ENCODE measurements at places on chromosomes 16 and 17.

DNA sequence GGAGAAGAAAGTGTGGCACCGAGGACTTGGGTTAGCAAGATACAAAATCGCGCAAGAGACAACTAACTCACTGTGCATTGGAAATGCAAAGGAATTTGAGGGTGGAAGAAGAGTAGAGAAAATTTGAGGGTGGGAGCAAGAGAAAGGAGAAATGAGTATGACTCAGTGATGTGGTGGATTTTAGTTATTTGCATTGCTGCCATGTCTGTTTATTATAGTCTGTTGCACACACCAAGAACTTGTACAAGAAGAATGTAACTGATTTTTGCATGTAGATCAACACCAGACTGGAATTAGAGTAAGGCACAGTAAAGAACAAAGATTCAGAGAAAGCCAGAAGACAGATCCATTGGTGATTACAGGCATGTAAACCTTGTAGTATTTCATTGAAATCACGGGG, 71.6 kb upstream of the SMIM36 start:
- DNase-seq, result no peak

DNA sequence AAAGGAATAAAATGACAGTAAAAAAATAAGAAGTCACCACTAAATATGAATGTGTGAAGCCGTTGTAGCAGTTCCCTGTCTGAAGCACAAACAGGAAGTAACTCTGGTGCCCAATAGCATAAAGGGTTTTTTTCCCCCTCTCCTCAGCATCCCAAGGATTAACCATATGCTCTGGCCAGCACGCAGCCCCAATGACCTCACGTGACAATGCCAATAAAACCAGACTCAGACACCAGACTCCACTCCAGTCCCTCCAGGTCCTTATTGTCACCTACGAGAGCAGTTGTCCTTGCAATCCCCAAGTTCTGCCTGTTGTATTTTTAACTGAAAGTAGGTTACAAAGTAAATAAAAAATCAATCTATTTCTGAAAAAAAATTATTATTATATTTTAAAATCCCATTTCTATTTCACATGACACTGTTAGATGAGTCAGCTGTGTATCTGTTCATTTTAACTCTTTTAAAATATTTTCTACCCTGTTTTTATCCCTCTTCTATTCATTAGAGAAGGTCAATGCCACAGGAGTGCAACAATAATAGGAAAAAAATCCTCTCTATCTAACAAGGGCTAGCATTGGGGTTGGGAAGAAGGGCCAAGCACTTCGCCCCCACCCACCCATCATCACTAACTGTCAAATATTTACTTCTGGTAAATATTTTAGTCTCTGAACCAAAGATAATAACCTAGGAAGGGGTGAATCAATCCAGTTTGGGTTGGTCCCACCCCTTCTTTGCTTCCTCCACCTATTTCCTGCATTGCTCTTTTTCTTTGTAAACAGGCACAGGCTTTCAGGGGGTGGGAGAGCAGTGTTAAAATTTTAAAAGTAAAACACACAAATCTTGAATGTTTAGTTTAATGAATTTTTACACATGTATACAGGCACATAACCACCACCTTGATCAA, 6.6 kb downstream of the PRAC1 start:
- no peak for DNase-seq

DNA sequence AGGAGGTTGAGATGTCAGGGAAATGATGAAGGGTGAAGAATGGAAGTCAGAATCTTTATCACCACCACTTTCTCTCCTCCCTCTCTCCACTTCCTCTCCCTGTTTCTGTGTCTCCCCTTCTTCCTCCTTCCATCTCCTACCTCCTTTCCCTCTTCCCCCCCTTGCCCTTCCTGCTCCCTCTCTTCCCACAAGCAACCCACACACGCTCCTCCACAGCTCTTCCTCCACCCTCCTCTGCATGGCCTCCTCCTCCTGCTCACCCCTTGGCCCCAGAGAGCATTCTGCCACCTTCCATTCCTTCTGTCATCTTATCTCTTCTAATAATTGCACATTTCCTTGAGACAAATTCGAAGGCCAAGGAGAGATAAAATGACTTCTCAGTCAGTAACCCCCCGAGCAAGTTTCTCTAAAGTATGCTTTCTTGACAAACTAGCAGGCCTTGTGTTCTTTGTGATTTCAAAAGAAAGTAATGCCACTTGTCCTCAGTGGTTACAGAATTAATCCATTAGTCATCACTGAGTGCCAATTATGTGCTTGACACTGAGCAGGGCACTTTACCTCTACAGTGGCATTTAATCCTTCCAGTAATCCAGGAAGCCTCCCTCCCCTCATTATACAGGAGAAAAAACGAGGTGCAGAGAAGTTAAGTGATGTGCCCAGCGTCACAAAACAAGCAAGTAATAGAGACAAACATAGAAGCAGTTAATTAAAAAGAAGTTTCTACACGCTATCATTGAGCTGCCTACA, 72.3 kb upstream of the CCL1 start:
- no peak for DNase-seq

DNA sequence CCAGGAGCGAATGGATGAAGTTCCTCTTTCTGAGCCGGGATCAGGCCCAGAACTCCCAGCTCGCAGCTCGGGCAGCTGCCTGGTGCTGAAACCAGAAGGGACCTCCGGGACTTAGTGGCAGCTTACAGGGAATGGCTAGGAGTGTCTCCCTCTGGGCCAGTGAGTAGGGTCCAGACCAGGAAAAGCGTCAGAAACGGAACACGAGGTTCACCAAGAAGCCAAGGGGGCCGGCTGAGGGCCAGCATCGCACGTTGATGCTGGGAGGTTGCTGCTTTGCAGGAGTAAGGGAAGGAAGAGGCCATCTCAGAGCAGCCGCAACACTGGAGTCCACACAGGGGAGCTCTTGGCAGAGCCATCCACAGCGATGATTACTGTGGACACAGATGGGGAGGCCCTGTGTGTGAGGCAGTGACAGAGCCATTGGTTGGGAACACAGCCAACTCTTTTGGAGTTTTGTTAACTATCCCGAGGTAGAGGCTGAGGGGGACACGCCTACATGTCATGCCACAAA, 74.0 kb upstream of the CREBBP start:
- no peak for DNase-seq

DNA sequence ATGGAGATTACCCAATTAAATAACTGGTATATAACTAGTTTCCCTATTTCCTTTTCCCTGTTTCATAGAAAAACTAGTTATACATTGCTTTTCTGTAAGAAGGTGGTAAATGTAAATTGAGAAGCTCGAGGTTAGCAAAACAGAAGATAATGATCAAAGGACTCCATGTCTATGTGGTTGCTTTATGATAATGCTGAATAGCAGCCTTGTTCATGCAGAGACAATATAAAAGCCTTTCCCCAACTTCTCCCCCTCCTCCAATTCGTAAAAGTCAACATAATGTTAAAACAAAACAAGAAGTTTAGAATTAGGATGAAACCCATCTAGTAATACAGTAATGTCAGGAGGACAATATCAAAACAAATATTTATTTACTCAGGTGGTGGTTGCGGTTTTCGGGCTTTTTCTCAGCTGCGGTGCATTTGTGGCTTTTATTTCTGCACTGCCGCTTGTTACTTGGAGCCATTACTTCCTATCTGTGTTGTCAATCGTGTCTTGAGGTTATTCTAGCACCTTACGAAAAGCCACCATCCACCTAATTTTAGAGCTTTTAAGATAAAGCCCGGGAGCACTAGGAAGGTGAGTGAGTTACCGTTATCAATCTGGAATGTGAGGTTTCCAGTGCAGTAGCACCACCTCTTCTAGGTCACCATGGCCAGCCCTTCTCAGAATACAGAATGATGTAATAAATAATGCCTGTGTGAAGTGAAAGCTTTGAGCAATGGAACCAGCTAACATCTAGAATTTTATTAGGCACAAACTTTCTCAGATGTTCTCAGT, 297.5 kb downstream of the CDH13 start:
- no peak for DNase-seq

DNA sequence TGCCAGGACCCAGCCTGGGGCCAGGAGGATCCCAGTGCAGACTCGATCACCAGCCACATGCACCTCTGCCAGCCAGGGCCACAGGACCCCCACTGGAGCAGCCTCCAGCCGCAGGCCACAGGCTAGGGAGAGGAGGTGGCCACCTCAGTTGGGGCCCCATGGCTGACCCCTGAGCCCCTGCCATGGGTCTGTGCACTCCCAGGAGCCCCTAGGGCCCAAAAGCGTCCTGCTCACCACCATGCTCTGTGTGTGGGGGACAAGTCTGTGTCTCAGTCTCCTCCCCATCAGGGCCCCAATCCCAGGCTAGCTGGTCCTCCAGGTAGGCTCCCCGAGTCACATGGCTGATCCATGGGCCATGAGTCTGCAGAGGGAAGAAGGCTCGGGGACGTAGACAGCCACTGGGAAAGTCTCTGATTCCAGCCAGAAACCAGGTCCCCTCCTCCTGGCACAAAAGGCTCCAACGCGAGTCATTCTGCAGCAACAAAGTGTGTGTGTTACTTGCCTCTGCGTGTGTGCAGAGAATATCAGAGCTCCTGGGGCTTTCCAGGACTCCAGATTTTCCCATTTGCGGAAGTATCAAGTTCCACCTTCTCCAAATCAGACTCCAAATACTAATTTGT, 6.1 kb upstream of the PRSS8 start:
- no peak for DNase-seq

DNA sequence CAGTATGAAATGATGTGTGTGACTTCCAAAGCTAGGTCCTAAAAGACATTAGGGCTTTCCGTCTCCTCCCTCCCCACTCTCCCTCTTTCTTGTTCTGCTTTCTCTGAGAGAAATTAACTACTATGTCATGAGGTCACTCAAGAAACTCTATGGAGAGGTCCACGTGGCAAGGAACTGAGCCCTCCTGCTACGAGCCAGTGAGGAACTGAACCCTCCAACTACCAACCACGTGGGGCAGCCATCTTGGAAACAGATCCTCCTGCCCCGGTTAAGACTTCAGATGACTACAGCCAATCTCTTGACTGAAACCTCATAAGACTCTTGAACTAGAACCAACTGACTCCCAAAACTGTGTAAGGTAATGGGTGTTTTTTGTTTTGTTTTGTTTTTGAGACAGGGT, 4.2 kb upstream of the ALOX15 start:
- no peak for DNase-seq

DNA sequence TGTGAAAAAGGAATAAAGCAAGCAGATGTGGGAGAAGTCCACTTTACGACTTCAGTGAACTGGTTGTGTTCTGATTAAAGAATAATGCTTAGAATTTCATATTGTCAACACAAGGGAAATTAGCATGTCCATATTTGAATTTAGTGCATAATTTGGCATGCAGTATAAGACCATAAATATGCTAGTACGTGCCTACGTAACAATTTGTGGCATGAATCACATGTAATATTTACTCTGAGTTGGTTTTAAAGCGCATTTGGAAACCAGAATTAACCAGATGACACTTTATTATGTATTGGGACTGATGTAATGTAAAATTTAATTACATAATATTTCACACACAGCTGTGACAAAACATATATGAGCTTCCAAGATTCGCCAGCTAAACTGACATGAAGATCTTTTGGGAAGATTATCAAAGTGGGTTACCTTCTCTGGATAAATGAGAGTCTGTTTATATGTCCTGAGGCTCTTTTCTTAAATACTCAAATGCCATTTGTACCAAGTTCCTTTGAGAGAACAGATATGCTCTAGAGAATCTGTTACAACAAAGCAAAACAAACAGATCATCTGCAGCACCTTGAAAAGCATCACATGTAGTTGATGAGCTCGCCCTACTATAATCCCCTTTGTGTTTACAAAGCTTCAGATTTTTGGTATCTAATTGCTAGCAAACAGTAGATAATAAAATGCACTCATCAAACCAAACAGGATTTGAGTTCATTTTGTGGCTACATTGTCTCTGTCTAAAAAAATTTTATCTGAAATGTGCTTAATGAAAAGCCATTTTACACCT, 1468.6 kb downstream of the CDH11 start:
- peak; percentile 66 for DNase-seq

GRCh38 chr16:19366391-19366790, 51.3 kb upstream of the TMC5 start:
- no peak for DNase-seq

DNA sequence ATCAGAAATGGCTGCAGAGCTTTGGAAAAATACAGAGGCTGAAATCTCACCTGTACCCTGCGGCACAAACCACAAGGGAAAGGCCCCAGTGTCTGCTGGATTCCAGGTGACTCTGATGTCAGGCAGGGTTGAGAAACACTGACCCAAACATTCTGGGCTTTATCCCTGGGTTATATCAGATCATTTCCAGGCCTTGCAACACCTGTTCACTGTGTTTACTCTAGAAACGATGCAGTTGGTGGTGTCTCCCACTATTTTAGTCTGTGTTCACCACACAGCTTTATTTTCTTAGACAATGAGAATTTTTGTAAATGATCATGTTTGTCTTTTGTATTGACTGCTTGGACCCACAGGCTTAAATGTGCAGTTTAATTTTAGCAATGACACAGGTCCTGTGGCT, 151.5 kb upstream of the SDK2 start:
- DNase-seq, result no peak

DNA sequence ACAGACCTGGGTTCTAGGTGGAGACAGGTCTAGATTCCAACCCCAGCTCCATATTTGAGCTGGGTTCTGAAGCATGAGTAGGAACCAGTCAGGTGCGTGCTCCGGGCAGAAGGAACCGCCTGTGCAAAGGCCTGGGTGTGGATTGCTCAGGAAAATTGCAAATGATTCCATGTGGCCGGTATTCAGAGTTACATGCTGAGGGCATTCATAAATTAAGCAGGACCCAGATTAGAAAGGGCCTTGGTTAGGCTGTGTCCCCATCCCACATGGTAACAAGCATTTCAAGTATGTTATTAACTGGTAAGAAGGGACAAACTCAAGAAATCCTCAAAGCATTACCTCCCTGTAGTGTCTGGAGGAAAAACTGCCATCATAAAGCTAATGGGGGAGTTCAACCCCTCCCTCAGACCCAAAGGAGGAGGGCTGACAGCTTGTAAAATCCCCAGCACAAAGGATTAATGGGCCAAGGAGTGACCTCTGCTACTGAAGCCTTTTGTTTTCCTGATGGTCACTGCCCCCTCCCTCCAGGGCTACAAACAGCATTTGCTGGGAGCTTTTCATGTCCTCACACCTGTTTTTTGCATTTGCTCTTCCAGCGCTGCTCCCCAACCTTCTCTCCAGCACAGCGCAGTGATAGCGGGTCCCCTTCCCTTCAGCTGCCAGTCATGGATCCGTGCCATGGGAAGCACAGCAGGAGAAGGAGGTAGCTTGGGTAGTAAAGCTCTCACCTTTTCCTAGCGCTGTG, 218.0 kb downstream of the C16orf95 start:
- no peak for DNase-seq

DNA sequence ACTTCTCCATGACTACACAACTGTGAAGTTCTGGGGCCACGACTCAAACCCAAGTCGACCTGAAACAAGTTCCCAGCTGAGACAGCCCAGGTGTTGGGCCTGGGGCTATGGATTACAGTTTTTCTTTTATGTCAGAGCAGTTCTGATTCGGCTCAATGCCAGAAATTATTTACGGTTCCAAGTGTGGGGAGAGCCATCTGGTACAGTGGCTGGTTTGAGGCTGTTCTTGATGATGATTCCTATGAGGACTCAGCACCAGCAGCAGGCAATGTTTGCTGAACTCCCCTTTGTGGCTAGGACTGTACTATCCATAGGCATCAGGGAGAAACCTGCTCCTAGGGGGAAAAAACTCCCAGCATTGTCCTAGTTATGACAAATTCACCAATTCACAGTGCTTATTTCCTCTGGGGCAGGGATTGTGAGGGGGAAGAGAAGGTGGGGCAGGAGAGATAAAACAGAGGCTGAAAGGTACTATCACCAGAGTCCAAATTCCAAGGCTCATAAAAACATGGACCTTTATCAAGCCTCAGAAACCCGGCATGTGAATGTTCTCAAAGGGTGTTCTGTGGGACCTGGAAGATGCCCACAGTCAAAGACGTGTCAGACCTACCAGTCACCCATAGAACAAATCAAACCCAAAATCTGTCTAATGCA, 18.2 kb upstream of the CMTM4 start:
- no peak for DNase-seq

Data from fibroblast of skin of left quadriceps (primary cell).